ENCODE measurements at places on chromosomes 1 and 21. TPM values are rescaled to one million over a fixed set of nuclear protein-coding genes. Genes with fewer than 3 reads are reported as not detected.

The CAPN9 gene
- 0.31 TPM for total RNA-seq

The NBPF6 gene
- total RNA-seq: not detected

The NOL9 gene
- total RNA-seq: 24.7 TPM

The UBL4B gene
- not detected for total RNA-seq
